ENCODE measurements at places on chromosomes 2 and 18.

DNA sequence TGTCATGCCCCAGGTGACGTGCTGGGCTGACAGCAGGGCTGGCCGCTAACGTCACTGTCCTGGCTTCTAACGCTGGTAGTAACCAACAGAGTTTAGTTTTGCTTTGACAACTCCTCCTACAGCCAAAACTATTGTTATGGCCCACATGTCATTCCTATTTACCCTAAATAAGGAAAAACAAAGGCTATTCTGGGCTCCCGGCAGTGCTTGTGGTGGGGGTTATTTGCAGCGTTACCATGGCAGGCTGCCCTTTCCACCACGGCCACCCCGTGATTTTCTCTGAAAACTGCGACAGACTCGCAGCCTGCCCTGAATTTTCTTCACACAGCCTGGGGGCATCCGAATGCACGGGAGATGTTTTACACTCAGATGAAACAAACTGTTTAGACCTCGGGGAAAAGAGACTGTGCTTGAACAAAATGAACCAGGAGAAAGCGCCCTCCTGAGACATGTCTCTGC is 115.2 kb downstream of the FAM210A start:
- peak; percentile 2 for DNase-seq

DNA sequence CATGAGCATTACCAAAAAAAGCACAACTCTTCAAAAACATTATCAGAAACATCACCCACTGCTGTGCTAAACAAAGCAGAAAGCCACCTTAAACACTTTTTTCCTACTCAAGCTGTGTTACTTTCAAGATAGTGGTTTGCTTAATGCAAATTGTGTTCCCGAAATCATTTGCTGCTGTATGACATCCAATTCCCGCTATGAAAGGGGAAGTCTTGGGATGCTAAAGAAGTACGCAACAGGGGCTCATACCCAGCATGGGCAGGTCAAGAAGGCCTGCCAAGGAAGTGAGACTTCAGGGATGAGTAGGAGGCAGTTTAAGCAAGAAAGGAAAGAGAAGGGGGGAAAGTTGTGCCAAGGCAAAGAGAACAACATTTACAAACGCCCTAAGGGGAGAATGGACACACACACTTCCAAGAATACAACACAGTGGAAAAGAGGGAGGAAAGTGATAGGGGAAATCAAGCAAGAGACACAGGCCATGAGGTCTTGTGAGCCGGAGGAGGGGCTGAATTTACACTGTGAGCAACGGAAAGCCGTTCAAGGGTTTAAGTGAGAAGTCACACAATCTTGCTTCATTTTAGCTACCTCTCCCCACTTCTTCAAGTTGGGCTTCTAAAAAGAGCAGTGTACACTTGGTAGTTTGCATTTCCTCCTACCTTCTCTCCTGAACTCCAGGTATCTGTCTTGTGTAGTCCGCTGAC is 4.0 kb downstream of the PTPN2 start:
- no peak for DNase-seq

- no peak for DNase-seq
Observed at GRCh38 chr2:33788044-33788443, 188.9 kb upstream of the FAM98A start.

DNA sequence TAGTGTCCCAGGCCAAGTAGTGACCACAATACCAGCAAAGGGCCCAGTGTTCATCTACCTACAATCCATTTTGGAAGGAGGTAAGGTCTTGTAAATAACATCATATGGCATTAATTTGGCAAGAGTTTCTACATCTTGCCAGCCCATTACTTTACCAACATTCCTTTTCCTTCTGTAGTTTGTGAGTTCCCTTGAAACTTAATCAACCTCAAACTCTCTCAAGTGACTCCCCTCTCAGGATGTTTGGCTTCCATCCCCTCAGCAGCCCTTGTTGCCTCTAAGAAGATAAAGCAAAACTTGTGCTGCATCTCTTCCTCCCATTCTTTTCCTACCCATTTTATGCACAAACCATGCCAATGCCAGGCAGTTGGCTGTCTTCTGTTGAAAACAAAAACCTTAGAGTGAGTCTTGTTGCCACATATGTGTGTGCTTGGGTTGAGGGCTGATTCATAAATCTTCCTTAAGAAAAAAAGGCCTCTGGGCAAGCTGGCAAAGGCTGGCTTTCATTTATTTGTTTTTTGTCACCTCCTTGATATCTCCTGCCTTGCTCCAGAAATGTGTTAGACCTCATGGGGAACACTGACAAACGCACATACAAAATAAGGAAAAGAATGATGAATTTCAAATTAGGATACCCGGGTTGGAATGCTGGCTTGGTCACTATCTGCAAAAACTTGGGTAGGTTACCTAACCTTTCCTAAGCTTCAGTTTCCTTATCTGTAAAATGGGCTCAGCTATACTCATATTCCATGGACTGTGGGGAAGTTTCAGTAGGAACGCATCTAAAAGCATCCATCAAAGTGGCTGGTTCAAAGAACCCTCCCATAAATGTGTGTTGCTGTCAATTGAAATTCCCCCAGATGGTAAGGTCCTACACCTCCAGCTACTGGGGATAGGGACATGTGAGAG is 29.4 kb upstream of the ST3GAL5 start:
- no peak for DNase-seq

GRCh38 chr2:215958257-215958656 is 55.1 kb downstream of the MREG start:
- DNase-seq = no peak

DNA sequence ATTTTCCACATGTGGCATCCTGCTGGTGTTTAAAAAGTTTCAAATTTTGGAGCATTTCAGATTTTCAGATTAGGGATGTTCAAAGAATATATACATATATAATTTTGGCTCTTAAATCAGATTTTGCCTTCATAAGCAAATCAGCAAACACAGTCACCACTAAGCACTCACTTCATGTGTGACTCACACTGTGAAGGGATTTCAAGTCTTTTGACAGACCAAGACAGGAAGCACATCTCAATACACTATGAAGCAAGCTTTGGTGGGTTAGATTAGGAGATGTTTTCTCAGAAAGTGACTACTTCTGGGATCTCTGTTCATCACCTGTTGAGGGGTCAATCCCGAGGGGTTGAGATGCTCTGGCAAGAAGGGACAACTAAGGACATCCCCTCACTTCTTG is 227.8 kb upstream of the RBBP8 start:
- DNase-seq = no peak

- no peak for DNase-seq
Observed at GRCh38 chr2:158835431-158835830, 40.3 kb downstream of the DAPL1 start.

- no peak for DNase-seq
Observed at GRCh38 chr2:124575497-124575896, 550.4 kb downstream of the CNTNAP5 start.

GRCh38 chr2:88897715-88898114 is 206.2 kb downstream of the RPIA start:
- DNase-seq = no peak

GRCh38 chr2:25558262-25558661 is 115.1 kb downstream of the DTNB start:
- no peak for DNase-seq

DNA sequence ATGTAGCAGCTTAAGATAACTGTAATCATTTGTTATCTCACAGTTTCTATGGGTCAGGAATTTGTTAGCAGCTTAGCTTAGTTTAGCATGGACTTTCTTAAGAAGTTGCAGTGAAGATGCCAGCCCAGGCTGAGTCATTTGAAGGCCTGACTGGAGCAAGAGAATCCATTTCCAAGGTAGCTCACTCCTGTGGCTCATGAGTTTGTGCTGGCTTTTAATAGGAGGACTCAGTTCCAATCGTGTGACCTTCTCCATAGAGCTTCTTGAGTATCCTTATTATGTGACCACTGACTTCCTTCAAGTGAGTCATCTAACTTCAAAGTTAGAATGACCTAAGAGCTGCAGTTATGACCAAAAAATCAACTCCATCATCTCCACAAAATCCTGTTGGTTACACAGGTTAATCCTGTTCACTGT is 1.4 kb downstream of the GPATCH11 start:
- no peak for DNase-seq

- DNase-seq = no peak
Observed at GRCh38 chr18:3117493-3118192, 102.1 kb downstream of the MYOM1 start.

GRCh38 chr2:101253013-101253702 is 472 bp downstream of the CNOT11 start:
- DNase-seq = no peak

DNA sequence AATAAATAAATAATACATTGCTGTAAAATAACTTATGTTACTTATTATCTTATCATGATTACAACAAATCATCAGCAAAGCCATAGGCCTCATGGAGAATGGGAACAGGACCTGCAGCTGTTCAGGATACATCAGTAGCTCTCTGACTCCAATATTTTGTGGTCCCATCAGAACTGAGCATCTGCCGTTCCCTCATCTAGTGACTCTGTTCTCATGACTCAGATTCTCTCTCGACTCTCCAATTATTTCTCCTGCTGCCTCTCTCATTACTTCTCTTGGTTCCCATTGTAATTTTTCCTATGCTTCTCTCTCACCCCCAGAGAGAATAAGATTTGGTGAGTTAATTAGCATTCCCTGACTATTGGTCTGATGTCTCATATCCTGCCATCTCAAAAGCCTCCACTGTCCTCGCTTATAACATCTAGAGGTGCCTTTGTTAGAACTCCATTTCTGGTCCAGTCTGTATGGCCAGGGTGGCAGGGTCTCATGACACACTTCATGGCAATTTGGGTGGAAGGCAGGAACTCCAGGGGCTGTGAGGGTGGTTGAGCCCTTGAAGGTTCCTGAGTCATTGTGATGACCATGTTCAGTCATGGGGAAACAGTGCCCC is 78.0 kb upstream of the TANC1 start:
- DNase-seq = no peak

DNA sequence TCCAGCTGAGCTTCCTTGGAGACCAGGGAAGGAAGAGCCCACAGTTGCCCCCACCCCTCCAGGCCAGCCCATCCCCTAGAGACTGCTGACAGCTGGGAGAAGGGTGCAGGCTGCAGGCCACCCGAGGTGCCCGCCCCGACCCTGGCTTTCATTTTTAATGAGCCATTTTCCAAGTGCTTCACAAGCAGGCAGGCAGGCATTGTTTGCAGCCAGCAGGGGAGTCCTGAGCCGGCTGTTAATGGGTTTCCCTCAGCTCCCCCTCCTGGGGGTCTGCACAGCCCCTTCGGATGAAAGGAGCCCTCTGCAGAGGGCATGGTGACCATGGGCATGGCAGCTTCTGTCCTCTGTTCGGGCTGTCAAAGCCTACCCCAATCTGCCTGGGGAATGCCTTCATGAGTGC is 94.5 kb downstream of the ZBTB7C start:
- peak; percentile 89 for DNase-seq

GRCh38 chr2:30731706-30732105 is 75.5 kb downstream of the CAPN13 start:
- no peak for DNase-seq

DNA sequence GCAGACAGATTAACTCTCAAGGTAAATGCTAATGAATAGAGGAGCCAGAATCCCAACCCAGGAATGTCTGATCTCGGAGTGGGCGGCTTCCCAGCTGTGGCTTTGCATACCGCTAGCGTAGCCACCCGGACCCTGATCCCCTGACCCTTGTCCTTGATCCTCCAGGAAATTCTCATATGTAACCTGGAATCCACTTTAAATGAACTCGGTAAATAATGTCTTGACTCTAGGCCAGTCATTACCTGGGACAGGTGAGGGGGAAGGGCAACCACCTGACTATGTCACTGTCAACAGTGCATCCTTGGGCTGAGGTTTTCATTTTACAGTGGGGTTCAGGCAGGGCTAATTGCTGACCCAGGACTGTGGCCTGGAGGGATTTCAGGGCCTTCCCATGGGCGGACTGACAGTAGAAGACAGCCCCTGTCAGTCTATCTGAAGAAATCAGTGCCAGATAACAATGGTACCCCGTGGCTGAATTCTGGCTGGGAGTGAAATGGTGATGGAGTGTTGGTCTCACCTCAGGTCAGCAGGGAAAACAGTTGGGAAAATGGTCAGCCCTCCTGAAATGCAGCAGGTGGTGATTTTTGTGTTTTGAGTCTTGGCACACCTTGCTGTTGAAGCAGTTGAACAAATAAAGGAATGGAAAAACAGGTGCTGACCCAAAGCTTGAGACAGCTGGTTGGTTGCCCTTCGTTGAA is 9.6 kb downstream of the ACKR3 start:
- no peak for DNase-seq

DNA sequence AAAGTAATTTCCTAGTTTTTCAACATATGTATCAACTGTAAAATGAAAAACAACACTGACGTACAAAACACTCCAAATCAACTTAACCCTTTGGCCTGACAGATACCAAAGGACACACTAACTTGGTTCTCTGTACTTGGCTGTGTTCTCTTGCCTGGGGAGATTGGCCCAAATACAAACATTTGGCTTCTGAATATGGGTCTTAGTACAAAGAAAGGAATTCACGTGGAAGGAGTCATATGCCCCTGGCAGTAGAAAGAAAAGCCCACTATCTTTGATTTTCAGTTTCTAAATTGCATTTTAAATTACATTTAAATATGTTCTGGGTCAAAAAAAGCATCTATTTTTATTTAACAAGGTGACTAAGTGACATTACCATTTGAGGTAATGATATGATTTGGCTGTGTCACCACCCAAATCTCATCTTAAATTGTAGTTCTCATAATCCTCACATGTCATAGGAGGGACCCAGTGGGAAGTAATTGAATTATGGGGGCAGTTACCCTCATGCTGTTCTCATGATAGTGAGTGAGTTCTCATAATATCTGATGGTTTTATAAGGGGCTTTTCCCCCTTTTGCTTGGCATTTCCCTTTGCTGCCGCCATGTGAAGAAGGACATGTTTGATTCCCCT is 153.6 kb upstream of the CCDC195 start:
- DNase-seq = no peak

DNA sequence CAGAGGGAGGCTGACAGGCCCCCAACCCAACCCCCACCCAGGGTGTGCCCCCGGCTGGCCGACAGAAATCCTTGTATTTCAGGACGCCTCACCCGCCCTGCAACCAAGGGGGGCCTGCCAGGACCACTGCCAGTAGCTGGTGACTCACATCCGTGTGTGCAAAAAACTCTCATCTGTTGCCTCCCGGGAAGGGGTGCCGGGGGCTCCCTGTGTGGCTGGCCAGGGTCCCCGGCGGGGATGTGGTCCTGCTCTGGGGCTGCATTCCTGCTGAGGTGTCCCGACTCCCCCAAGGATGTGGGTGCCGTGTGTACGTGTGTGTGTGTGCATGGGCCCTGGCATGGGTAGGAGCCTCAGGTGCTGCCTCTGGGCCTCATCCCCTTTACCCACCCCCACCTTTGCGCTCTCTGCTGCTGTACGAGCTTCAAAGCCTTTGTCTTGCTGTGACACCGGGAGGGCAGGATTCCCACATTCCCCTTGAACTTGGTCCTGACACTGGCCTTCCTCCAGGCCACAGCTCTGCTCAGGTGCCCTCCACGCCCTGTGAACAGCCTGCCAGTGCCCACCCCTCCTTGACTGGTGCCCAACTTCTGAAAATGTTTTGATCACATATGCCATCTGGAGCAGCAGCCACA is 226.3 kb upstream of the HDAC4 start:
- no peak for DNase-seq

- DNase-seq = no peak
Observed at GRCh38 chr2:155546721-155547555, 785.6 kb downstream of the NR4A2 start.

- DNase-seq = no peak
Observed at GRCh38 chr2:239590276-239590675, 189.5 kb upstream of the HDAC4 start.
